Epithelial cell of prostate (primary cell): ENCODE measurements at places on chromosomes 11 and 22.

- DNase-seq: no peak
Observed at GRCh38 chr11:73217131-73217809, 811 bp upstream of the P2RY2 start.

GRCh38 chr22:40231618-40232313, 54.0 kb downstream of the TNRC6B start:
- no peak for DNase-seq

DNA sequence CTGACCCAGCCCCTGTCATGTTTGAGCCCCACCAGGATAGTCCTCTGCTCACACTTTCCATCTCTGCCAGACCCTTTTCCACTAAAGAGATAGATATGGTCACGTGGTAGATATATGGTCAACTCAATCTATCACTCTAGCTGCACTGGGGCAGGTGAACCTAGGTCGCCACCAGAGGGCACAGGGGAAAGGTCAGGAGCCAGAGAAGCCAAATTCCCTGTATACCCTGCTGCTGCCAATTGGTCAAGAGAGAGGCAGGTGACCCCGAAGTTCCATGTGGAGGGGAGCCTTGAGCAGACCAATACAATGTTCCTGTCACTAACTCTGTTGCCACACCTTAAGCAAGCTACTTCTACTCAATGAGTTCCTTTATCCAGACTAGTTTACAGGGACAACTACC, 101.1 kb upstream of the GALNT18 start:
- no peak for DNase-seq

DNA sequence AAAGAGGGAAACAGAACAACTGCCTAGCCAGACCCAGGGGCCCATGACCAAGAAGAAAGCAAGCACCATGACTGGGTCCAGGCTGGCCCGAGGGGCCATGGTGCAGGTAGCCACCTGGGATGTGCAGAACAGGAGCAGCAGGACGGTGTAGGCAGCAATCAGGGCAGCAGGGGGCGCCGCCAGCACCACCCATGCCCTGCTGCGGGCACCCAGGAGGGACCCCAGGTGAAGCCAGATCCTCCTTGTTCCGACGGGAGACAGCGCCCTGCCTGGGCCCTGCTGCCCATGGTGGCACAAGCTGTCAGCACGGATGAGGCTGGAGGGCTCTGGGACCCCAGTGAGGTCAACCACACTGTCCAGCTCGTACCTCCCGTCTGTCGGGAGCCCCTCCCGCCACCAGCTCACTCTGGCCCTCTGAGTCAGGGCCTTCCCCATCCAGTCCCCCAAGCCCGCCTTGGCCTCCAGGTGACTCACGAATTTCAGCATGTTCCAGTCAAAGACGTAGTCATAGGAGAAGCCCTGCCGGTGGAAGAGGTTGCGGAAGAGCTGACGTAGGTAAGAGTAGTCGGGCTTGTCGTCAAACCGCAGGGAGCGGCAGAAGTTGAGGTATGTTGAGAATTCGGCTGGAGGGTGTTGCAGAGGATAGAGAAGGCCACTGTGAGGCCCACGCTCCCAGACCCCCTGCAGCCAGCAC, 18.8 kb downstream of the CSNK1E start:
- DNase-seq: peak; percentile 96

- no peak for DNase-seq
Observed at GRCh38 chr11:58938398-58938797, 890 bp upstream of the GLYATL1 start.

GRCh38 chr22:47593291-47593690, 830.8 kb downstream of the TBC1D22A start:
- DNase-seq: no peak

- DNase-seq: no peak
Observed at GRCh38 chr11:121105481-121106195, 4.6 kb downstream of the TECTA start.

- no peak for DNase-seq
Observed at GRCh38 chr11:64561984-64562722, 28.9 kb upstream of the SLC22A12 start.

DNA sequence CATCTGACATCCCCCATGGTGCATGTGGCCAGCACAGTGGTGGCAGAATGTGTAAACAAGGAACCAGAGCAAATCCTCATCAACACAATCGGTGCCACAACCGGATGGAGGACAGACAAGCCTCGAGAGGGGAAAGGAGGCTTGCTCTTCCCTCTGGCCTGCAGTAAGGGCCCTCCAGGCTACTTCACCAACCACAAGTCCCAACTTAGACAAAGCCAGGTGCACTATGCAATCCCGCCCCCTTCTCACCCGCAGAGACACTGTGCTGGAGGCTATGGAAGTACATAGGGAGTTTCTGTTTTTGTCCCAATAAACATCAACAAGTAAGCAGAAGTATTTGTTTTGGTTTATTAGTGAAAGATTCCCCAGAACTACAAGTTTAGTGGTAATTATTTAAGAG, 54.3 kb downstream of the SPATA19 start:
- no peak for DNase-seq

GRCh38 chr11:125483592-125483991, 12.5 kb downstream of the FEZ1 start:
- no peak for DNase-seq

- no peak for DNase-seq
Observed at GRCh38 chr11:7512525-7513233, 1.1 kb upstream of the PPFIBP2 start.

- DNase-seq: peak; percentile 34
Observed at GRCh38 chr11:11148104-11148509, 204.9 kb downstream of the CSNK2A3 start.

GRCh38 chr11:96055706-96056387, 131.9 kb upstream of the MTMR2 start:
- DNase-seq: no peak

DNA sequence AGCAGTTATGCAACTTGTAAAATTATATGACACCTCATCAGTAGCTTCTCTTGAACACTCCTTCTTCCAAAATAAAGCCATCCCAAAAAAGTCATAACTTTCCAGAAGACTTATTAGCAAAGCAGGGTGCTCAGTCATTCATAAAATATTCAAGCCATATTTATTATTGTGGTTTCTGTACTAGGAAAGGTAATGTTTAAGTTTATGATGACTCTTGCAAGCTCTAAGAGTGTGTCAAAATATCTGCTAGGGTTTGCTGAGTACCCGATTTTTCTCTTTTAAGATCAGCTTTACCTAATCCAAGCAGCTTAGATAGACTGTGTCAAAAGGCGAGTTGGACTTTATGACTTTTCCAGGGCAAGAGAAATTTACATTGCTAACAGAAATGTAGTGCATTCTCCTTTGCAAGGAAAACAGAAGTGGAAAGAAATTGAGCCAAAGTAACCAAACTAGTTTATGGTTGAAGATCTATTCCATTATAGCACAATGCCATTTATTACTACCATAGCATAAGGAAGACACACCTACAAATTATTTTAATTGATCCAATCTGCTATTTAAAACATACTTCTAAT, 98.0 kb upstream of the SOX6 start:
- no peak for DNase-seq

GRCh38 chr11:65516135-65516968, 8.5 kb upstream of the SCYL1 start:
- no peak for DNase-seq

DNA sequence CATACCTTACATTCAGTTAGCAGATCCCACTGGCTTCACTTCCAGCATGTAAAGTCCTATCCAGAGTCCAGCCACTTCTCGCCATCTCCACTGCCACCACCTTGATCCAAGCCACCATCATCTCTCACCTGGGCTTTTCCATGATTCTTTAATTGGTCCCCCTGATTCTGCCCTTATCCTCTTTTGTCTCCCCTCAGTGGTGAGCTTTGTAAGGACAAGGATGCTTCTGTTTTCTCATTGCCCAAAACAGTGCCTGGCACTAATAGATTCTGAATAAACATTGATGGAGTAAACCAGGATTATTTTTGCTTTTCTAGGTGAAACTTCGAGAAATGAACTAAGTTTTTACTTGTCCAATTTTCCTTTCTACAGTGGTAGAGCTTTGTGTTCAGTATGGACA, 4.4 kb downstream of the POLA2 start:
- no peak for DNase-seq

DNA sequence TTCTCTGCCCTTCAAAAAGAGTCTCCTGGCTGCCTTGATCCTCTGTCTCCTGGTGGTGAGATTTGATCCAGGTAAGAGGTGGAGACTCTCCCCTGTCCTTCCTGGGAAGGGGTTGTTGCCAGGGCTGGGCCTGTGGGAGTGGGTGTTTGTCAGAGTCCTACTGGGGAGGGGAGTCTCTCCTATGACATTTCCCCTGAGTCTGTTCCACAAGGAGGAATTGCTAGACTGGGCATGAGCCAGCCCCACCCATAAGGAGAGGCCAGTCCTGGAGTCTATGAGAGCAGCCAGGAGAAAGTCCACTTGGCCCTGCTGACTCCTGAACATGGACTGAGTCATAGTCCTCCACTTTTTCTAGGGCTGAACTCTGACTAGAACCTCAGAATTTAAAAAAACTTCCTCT, 7.4 kb downstream of the PEX26 start:
- no peak for DNase-seq

GRCh38 chr11:60731586-60731985, 7.1 kb downstream of the MS4A18 start:
- DNase-seq: no peak

- no peak for DNase-seq
Observed at GRCh38 chr11:131599285-131599684, 228.9 kb downstream of the NTM start.

GRCh38 chr22:19508024-19508776, 16.0 kb downstream of the CLDN5 start:
- DNase-seq: no peak

- no peak for DNase-seq
Observed at GRCh38 chr11:117843666-117844484, 19.3 kb upstream of the FXYD2 start.

DNA sequence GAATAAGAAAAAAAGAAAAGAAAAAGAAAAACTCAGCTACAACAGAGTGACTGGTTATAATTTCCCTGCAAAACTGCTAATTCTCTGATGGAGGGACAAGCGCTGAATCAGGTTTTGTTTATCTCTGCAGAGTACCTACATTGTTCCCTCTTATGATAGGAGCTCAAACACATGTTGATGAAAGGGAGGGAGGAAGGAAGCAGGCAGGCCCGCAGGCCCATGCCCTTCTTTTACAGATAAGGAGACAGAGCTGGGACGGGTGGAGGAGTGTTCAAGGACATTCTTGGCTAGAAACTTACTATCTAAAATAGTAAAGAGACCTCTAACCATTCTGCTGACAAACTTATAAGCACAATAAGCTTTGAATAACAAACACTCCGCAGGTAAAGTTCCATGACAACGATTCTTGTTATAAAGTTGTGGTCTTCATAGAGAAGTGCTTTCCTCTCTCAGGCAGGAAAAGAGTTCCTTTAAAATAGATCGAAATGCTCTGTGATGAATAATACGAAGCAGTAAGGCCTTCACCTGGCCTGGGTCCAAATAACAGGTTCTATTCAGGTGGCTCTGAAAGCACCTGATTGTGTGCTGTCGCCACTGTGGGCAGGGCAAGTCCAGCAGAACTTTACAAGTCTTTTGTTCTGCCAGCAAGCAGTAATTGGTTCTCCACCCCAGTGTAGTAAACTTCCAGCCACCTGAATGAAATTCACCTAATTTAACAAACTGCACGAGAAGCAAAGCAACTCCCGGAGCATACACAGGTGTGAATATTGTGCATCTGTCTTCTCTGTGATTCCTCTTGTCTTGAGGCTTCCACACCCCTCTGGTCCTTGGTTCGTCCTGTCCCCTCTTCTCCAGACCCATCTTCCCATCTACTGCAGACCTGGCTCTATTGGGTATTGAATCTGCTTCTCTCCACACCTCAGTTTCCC, 15.3 kb upstream of the MICAL2 start:
- peak; percentile 34 for DNase-seq
